Panc1 (cell line): ENCODE measurements at places on chromosomes 12 and 14.

GRCh38 chr14:100203962-100204834 is 34.7 kb upstream of the YY1 start:
- no peak for DNase-seq

- DNase-seq = no peak
Observed at GRCh38 chr12:59649203-59649602, 53.4 kb downstream of the SLC16A7 start.

DNA sequence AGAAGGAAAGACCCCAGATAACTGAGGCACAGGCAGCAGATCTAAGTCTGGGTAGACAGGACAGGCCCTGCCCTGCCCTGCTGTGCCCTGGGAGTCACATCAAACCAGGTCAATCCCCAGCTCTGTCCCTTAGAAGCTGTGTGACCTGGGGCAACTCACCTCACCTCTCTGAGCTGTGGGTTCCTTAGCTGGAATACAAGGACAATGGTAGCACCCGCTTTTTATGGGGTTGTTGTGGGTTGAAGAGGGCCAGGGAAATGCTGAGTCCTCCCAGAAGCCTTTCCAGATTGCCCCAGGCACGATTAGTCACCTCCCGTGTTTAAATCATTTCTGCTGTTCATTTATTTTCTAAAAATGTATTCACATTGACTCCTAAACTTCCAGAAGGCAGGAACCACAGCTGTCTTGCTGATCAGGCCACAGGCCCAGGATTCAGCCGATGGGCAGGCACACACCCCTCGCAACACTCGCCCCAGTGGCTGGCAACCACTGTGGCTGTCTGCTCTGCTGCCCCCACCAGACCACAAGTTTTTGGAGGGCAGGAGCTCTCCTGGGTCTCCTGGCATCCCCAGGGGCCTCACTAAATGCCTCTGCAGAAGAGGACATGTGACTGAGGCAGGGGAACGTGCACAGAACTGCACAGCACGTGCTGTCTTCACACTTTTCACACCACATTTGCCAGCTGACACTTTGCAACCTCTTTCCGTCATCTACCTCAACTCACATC is 3.0 kb downstream of the SELPLG start:
- DNase-seq = no peak

GRCh38 chr14:94173471-94173884 is 644 bp upstream of the PPP4R4 start:
- DNase-seq = no peak

DNA sequence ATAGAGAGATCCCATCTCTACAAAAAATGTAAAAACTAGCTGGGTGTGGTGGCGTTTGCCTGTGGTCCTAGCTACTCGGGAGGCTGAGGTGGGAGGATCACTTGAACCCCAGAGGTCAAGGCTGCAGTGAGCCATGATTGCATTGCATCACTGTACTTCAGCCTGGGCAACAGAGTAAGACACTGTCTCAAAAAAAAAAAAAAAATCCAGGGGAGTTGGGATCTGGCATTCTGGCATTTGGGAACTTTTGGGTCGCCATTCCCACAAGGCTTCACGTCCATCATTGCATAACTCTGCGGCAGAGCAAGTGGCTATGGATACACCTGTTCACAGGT is 34.7 kb upstream of the FAM181A start:
- no peak for DNase-seq

DNA sequence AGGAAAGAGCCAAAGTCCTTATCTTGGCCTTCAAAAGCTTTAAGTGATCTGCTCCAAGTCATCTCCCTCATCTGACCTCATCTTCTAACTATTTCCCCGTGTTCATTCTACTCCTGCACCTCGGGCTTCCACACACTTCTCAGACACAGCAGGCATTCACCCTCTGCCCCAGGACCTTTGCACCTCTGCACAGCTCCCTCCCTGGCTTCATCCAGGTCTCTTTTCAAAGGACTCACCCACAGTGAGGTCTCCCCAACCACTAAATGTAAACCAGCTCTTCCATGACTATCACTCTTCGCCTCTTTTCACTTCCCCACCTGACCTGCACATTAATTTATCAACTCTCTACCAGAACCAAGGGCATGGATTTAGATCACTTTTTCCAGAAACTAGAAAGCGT is 161.8 kb downstream of the PIWIL1 start:
- no peak for DNase-seq

DNA sequence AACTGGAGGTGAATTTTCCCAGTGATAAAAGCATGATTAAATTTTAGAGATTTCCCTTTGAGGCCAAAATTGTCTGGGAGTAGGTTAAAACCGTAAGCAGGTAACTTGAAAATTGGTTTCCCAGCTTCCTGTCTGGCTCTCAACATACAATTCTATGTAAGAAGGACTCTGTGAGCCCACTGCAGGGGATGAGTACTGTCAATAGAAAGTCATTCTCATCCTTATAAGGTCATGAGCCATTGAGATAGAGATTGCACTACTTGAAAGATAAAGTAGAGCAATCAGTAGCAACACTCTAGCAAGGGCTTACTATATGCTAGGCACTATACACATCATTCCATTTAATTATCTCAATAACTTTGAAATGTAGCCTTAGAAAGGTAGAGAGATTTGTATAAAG is 225.6 kb upstream of the HMGA2 start:
- no peak for DNase-seq

DNA sequence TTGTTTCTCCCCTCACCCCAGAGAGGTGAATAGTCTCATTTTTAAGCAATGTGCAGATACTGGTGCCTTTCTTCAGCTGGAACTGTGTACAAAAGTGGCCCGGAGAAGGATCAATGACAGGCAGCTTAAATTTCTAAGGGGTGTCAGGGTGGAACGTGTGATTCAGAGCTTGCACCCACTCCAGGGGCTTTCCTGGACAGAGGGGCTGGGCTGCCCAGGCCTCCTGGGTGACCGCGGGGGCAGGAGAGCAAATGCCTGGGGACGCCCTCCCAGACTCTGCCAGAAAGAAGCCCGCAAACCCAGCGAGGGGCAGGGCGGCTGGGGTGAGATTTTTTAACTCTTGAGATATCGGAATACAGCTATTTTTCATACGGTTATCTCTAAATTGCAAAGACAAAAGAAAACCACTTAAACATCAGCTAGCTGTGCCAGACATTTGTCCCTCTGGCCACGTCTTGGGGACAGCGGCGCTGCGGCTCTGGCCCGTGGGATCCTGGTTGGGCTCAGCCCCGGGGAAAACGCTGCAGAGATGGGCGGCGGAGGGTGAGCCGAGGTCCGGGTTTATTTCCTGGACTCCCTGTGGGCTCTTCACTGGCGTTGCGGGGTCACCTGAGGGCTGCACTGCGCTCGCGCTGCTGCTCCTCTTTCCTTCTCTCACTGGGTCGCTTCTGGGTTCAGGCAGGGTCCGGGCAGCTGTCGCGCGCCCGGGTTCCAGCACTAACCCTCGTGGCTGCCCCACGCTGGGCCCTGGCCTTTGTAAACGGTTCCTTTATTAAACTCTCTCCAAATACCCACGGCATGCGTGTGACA is 35.8 kb downstream of the NFKBIA start:
- no peak for DNase-seq

DNA sequence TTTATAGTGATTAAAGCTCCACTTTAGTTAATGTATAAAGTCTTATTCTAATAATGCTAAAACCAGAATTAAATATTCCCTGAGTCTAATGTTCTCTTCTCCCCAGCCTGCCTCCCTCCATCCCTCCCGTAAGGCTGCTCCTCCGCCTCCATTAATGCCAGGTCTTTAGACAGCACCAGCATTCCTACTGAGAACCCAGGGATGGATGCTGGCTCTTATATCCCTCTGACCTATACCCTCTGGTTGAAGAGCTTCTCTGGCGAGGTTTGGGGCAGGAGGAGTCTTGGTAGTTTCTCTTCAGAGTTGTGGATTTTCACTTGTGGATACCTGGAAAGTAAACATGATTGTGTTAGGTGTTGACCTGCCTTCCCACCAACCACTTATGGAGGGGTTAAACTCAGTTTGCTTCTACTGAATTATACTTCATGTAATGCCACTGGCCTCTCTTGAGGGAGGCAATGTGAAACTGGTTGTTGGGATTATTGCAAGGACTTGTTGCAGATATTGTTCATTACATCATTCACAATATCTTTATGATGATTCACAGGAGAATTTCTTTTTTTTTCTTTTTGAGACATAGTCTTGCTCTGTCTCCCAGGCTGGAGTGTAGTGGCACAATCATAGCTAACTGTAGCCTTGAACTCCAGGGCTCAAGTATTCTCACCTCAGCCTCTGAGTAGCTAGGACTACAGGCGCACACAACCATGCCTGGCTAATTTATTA is 11.1 kb upstream of the SMAGP start:
- no peak for DNase-seq

DNA sequence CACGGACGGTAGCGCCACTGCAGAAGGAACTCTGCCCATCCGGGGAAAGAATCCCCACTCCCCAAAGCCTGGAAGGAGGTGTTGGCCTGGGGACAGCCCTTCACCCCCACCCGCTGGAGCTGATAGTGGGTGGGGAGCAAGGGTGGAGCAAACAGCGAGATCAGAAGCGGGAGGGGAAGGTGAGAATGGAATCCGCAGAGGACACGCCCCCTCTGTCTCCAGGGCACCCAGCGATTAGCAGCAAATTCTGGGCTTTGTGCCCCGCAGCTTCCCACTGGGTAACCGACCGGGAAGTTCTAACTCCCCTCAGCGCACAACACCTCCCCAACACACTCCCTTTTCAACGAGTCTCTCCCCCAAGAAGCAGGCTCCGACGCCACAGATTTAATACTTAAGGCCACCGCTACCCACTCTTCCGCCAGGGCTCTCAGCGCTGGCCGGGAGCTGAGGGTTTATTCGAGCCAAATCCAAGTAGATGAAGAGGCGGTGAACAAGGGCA is 1.4 kb downstream of the SLC25A29 start:
- DNase-seq = no peak

GRCh38 chr14:38143659-38144505 is 63.8 kb upstream of the SSTR1 start:
- no peak for DNase-seq

DNA sequence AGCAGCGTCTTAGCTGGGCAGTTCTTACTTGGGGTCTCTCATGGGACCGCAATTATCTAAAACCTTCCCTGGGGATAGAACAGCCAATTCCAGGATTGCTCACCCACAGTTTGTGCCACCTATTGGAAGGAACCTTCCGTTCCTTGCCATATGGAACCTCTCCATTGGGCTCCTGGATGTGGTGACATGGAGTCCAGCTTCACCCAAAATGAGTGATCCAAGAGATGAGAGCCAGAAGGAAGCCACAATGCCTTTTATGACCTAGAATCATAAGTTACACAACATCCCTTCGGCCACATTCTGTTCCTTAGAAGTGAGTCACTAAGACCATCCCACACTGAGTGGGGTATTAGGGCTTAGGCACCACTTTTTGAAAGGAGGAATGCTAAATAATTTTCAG is 164.4 kb downstream of the FBXL14 start:
- DNase-seq = no peak

DNA sequence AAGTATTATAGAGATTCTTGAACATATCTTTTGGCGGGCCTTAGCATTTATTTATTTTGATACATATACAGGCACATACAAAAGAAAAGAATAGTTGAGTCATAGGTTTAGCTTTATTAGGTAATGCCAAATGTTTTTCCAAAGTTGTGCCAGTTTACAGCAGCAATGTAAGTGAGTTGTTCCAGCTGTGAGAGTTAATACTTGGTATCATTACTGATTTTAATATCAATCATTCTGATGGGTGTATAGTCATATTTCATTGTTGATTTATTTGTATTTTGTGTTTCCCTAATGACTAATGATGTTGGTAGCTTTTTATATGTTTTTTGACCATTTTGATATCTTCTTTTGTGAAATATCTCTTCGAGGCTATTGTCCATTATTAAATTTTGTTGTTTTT is 122.4 kb downstream of the MIPOL1 start:
- DNase-seq = no peak
